D721Med (cell line): ENCODE measurements at places on chromosomes 13 and 19.

DNA sequence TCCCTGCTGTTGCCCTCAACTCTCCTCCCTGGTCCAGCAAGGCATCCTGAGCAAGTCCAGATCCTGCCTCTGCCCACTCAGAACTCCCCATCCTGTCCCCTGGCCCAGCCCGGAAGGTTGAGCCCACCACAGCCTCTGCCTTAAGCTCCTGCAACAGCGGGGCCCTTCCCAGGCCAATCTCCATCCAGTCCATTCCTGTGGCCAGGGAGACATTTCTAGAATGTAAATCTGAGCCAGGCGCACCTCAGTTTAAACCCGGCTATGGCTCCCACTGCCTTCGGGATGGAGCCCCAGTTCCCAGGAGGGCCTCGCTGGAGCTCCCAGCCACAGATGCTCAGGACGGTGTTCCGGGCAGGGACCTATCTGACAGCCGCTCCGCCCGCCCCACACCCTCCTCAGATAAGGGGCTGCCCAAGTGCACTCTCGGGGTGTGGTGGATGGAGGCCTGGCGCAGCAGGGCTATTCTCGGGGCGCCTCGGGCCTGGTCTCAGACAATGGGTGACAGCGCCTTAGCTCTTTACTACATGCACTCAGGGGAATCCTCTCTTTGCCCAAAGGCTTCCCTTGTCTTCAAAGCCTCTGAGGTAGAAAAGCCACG lies 5.3 kb downstream of the TRAPPC6A start:
- no peak for DNase-seq

GRCh38 chr13:30774214-30774730 lies 38.9 kb downstream of the ALOX5AP start:
- no peak for DNase-seq

DNA sequence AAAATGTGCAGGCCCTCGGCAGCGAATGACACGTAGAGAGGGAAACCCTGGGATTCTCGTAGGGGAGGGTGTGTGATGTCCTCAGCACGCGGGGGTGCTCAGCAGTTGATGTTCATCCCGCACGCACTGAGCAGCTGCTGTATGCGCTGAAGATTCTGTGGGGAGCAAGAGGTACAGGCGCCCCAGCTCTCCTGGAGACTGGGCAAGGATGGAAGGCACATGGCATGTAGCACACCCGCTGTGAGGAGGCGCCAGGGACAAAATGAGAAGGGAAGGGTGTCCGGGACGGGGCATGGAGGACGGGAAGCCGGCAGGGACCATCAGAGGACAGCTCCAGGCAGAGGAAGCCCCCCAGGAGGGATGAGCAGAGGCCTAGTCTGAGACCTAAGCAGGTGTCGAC lies 15.4 kb downstream of the ATP11A start:
- DNase-seq = no peak

DNA sequence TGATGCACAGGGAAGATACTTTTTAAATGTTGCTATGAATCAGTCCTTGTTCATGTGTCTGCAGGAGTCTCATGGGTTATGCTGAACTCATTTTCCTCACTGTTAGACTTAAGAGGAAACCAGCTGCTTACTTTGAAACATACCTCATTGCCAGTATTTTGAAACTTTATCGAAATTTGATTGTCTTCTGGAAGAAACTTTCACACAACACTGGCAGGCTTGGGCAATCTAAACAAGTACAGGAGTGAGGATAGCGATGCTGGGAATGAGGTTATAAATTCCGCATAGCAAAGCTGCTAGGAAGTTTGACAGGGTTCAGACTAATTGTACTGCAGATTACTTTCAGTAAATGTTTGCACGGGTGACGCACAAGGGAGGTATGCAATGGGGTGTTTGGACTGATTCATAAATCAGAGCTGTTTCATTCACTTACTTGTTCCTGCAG lies 245.7 kb downstream of the DNAJC15 start:
- no peak for DNase-seq

DNA sequence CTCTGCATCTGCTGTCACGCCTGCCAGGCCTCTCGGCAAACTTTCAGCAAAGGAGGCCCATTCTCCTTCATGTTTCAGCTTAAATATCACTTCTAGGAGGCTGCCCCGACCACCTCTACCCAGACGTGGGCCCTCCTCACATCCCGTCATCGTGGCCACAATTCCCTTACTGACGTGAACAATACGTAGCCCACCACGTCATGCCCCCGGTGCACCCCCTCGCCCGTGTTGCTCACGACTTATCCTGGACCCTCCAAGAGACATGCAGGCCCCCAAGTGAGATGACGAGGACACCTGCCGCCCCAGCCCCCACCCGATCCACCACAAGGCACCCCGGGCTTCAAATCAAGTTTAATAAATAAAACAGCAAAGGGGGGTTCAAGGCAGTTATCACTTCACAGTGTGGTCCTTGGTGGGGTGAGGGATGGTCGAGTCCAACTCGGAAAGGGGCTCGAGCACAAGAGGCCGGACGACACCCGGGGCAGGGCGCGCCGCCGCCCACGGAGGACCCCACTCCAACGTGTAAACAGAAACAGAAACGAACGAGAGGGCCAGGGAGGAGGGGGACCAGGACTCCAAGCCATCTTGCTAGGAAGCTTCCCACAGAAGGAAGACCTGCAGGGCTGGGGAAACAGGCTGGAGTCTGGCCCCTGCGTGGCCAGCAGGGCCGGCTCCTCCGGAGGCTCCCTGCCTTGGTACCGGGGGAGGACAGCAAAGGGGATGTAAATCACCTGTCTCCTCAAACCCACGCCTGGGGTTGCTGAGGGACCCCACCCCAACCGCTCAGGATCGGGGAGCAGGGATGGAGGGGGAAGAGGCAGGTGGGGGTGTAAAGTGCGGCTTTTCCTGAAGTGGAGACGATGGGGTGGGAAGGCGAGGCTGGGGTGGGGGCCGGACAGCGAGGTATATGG lies 14.3 kb upstream of the PLPP2 start:
- DNase-seq = no peak

GRCh38 chr13:94928127-94928775 lies 215.9 kb upstream of the SOX21 start:
- no peak for DNase-seq

DNA sequence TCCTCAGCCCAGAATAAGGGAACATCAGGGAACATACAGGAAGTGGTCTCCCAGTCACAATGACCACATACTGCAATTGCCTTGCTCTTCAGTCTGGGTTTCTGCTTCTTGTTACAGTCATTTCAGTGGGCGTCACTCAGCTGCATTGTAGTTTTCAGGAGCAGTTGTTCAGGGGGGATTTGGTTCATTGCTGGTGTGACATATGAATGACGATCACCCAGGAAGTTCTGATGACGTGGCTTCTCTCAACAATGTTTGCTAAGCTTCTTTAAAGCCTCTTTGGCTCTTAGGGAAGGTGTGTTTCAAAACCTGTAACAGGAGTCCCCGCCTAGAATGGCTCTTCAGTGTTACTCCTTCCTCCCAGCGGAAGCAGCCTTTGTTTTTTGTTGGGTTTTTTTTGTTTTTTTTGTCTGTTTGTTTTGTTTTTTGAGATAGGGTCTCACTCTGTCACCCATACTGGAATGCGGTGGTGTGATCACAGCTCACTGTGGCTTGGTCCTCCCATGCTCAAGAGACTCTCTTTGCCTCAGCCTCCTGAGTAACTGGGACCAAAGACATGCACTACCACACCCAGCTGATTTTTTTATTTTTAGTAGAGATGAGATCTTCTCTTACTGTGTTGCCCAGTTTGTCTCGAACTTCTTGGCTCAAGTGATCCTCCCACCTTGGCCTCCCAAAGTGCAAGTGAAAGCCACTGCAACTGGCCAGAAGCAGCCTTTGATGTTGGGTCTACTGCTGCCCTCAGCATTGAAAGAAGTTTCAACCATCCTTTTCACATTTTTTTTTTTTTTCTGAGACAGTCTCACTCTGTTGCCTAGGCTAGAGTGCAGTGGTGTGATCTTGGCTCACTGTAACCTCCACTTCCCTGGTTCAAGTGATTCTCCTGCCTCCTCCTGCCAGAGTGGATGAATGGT lies 1.4 kb upstream of the SCEL start:
- no peak for DNase-seq

- peak; percentile 100 for DNase-seq
Measured at GRCh38 chr19:1113030-1113985, 9.5 kb downstream of the GPX4 start.

- DNase-seq = no peak
Measured at GRCh38 chr13:112928972-112929782, 39.8 kb upstream of the MCF2L start.

DNA sequence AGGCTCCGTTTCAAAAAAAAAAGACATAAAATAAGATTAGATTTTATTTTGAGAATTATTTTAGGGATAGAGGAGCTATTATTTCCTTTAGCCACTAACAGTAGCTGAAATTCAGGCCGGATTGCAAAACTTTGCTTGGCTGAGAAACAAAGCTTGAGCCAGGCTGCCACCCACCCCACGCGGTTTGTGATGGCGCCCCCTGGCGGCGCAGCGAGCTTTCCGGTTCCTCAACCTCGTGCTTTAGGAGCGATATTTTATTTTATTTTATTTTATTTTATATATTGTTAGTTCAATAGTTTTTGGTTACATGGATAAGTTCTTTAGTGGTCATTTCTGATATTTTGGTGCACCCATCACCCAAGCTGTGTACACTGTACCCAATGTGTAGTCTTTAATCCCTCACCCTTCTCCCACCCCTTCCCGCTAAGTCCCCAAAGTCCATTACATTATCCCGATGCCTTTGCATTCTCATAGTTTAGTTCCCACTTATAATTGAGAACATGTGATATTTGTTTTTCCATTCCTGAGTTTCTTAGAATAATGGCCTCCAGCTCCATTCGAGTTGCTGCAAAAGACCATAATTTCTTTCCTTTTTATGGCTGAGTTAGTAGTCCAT lies 19.8 kb upstream of the CEACAM4 start:
- DNase-seq = no peak

DNA sequence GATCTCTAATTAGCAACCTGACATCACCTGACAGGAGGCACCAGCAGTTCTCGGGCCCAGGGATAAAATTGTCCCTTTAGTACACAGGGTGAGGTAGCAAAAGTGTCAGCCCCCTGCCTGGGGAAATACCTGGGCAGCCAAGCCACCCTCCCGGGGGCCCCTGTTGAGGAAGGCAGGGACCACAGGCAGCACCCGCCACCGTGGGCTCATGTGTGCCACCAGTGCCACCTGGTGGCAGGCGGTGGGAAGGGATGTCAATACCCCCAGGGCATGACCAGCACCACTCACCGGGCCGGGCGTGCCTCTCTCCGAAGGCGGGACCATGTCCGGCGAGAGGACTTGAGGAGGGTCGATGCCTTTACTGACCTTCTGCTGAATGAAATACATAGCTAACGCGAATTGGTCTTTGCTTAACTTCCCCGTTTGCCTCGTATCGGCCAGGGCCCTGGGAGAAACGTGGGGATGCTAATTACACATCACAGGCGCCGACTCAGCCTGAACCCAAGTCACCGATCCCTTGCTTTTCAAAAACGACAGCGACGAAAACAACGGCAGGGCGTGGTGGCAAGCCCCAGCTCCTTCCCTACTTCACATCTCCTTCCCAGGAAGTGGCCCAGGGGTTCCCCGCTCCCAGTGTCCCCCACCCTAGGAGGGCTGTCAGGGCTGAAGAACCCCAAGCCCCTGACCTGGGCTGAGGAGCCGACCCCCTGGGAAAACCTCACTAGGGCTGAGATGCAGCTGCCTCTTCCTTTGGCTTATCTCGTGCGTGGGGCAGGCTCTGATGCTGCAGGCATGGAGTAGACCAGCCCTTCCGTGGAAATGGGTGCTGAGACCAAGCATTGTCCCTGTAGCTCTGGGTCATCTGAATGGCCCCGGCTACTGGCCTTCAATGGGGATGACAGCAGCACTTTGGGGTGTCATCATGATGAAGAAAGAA lies 53.8 kb downstream of the EPS15L1 start:
- DNase-seq = peak; percentile 92
